HFFc6 (cell line): ENCODE measurements at places on chromosomes 7 and 10. TPM values are rescaled to one million over a fixed set of nuclear protein-coding genes. Genes with fewer than 3 reads are reported as not detected.

GRCh38 chr10:96407560-96408069, 48.8 kb upstream of the OPALIN start:
- no peaks in the 10 kb centered on the region for H3K4me1 ChIP-seq
- H3K27ac ChIP-seq = no peak overlapping the region
- peaks cover 40% of the 10 kb centered on the region for H3K27me3 ChIP-seq
- H3K36me3 ChIP-seq = no peaks in the 10 kb centered on the region
- no peak for DNase-seq

DNA sequence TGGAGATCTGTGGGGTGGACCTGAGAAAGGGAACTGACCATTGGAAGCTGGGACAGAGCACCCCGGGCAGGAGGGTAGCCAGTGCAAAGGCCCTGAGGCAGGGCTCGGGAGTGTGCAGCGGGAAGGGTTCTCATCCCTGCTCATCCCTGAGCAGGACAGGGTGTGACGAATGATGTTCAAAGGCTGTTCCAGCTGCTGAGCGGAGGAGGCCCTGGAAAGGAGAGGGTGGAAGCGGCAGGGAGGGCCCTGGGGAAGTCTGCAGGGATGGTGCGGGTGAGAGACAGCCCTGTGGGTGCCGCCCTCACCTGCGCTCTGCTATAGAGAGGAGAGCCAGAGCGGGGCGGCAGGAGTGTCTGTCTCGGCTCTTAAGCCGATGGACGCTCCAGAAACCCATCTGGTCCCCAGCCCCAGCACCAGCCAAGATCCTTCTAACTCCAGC, 43.7 kb downstream of the PRKAG2 start:
- no peak overlapping the region for H3K27ac ChIP-seq
- peaks cover 56% of the 10 kb centered on the region for H3K27me3 ChIP-seq
- no peaks in the 10 kb centered on the region for H3K4me1 ChIP-seq
- no peak for DNase-seq
- no peak overlapping the region for H3K4me3 ChIP-seq
- H3K36me3 ChIP-seq = no peaks in the 10 kb centered on the region

DNA sequence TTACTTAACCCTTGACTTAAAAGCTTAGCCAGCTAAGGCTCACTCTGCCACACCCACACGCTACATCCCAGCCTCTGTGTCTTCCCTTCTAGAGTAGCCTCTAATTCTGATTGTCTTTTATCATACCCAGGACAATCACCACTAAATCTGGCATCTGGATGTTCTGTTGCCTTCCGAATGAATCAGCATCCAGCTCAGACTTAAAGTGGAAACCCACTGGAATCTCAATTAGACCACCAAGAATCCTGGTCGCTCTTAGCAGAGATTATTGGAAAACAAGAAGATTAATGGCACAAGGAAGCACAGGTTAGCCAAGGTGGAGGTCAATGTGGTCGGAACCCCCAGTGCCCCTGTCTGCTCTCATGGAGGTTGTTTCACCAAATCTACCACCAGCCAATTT, 404.2 kb upstream of the FOXK1 start:
- H3K27ac ChIP-seq = no peak overlapping the region
- peaks cover 10% of the 10 kb centered on the region for H3K36me3 ChIP-seq
- no peak overlapping the region for H3K4me3 ChIP-seq
- DNase-seq = no peak

Gene CFAP46
- 0.31 to 1.4 TPM (median 1.4 TPM) in 3 replicates for total RNA-seq

DNA sequence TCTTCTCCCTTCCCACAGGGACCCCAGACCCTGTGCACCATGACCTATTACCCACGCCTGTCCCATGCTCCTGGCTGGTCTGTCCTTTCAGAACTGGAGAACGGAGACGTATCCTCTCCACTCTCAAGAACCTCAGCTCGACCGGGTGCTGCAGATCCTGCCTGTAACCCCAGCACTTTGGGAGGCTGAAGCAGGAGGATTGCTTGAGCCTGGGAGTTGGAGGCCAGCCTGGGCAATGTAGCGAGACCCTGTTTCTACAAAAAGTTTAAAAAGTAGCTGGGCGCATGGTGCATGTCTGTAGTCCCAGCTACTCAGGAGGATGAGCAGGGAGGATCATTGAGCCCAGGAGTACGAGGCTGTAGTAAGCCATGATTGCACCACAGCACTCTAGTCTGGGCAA, 37.2 kb upstream of the MYL10 start:
- H3K27ac ChIP-seq = no peak overlapping the region
- no peak overlapping the region for H3K4me3 ChIP-seq
- no peaks in the 10 kb centered on the region for H3K4me1 ChIP-seq
- DNase-seq = no peak
- no peaks in the 10 kb centered on the region for H3K36me3 ChIP-seq
